ENCODE measurements at places on chromosomes 5 and 9.

GRCh38 chr9:690517-691111 lies 150.9 kb upstream of the DMRT1 start:
- no peak for DNase-seq

DNA sequence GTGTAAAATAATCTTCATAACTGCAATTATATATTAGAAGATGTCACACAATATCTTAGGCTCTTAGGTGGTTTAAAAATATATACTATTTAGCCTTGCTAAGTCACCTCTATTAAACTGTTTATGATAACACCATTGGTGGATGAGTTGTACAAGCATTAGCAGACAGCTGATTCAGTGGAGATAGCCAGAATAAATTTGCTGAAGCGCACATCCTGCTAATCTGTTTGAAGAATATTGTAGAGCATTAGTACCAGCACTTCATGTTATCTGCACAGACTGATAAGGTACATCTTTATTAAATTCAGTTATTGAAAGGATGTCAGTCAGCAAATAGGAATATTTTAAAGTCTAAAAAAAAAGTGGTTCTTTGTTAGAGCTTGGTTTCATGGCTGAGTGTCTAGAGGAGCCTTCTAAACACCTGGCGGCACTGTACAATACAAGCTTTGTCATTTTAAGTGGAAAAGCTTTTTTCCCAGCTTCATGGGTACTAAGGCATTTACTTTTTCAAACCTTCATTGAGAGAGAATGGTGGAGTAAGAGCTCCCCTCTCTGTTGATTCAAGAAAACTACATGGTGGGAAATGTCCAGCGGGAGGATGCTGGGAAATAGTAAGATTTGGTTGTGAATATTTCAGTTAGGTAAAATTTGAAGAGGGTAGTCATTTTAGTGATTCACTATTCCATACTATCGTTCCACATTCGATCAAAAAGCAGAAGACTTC lies 275.1 kb downstream of the SLF1 start:
- DNase-seq = peak; percentile 28

GRCh38 chr9:26833792-26834191 lies 58.8 kb downstream of the CAAP1 start:
- no peak for DNase-seq

GRCh38 chr9:117644133-117644931 lies 59.9 kb upstream of the TLR4 start:
- DNase-seq = peak; percentile 85

- no peak for DNase-seq
Measured at GRCh38 chr5:74143721-74144330, 496.7 kb downstream of the ENC1 start.

- DNase-seq = no peak
Measured at GRCh38 chr9:13728917-13729811, 449.7 kb upstream of the MPDZ start.

DNA sequence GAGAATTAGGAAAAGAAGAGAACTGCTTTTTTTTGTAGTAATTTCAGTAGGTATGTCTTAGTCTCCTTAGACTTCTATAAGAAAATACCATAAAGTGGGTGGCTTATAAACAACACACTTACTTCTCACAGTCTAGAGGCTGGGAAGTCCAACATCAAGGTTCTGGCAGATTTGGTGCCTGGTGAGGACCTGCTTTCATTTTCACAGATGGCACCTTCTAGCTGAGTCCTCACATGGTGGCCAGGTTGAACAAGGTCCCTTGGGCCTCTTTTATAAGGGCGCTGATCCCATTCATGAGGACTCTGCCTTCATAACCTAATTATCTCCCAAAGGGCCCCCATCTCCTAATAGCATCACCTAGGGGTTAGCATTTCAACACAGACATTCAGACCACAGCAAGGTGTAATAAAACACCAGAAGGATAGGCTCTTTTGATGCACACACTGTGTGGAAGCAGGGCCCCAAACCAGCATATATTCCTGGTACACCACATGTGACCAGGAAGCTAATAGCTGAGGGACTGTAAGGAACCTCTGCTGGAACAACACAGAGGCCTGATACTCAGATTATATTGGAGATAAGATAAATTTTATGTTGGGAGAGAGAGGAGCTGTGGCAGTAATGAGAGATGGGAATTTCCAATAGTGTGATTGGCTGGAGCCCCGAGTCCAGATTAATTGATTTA lies 384.9 kb downstream of the RAB3C start:
- no peak for DNase-seq

- no peak for DNase-seq
Measured at GRCh38 chr9:106860721-106861639, 2.0 kb upstream of the ZNF462 start.

DNA sequence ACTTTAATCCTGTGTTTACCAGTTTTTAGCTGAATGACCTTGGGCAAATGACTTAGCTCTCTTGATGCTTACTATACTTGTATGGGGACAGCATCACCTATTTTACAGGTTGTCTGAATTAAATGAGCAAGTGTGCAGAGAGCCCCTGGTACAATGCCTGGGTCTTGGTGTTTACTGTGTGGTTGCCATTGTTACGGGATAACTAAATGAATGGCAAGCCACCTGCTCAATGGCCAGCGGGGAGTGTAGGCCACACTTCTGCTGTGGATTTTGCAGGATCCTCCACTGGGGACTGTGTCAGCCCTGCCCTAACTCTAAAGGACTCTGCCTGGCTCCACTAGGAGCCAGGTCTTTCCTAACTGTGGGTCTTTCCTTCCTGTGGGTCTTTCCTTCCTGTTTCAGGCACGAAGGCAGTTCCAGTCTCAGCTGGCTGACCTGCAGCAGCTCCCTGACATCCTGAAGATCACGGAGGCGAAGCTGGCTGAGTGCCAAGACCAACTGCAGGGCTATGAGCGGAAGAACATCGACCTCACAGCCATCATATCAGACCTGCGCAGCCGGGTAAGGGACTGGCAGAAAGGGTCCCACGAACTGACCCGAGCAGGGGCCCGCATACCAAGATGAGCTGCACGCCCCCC lies 10.3 kb upstream of the GLE1 start:
- DNase-seq = peak; percentile 17

- DNase-seq = peak; percentile 100
Measured at GRCh38 chr9:3526997-3527940, 1.5 kb upstream of the RFX3 start.

GRCh38 chr9:36317766-36318165 lies 59.5 kb upstream of the GNE start:
- no peak for DNase-seq

All from OCI-M1 (cell line).